Fibroblast of upper back skin (primary cell): ENCODE measurements at places on chromosomes 5 and 9.

GRCh38 chr9:24464319-24464951 is 81.3 kb downstream of the IZUMO3 start:
- peak; percentile 89 for DNase-seq

DNA sequence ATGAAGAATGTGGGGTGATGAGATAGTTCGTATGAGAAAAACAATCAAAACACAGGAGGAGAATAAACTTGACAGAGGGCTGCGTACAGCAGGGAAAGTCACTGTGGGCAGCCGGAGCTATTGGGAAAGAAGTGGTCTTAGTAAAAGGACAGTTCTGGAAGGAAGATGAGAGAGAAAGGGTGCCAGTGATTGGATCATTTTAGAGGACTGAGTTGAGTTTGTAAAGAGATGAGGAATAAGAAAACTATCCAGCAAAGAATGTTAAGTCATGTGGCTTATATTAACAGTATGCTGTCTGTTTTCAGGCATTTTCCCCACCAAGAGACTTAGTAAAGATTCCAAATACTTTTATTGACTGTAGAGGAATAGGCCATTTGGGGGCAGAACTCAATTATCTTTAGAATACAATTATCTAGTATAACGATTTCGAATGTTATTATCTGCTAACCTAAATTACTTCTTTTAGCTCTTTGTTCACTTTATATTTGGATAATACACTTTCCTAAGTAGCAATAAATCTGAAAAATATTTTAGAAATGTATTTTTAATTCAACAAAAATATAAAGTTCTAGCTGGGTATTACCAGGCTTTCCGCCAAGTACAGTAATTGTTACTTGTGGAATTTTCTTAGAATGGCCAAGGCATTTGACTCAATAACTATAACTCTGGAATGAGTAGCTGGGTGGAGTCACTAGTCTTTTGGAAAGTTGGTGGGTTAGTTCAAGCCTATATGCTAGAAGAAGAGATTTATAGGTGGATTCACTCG is 15.5 kb upstream of the LOX start:
- peak; percentile 95 for DNase-seq

- DNase-seq: no peak
These were observed 32.6 kb upstream of the GPX3 start for GRCh38 chr5:150987746-150988145.

DNA sequence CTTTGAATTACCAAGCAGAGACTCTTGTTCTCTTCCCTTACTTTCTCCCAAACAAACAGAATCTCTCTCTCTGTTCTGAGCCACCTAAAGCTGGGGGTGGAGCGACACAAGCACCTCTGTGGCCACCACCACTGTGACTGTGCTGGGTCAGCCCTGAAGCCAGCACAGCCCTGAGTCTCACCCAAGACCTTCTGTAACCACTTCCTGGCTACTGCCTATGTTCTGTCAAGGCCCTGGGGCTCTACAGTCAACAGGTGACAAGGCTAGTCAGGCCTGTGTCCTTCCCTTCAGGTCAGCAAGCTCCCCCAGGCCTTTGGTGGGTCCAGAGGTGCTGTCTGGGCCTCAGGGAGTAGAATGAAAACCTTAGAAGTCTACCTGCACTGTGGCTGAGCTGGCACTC is 26.1 kb upstream of the SLC28A3 start:
- no peak for DNase-seq

DNA sequence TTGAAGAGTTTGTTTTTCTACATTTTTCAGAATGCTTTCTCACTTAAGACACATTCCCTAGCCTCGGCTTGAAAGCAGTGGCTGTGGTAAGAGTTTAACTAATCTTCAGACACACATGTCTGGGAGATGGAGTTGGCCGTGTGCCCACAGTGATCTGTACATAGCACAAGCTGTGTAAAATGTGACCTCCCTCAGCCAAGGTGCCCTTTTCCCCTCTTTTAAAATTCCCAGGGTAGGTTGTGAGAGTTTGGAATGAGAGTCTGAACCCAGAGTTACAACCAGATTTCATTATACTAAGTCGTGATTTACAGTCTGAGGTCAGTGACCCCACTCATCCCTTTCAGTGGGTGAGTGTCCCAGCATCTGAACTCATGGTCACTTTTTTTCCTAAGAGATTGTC is 230.4 kb downstream of the DOCK8 start:
- DNase-seq: peak; percentile 52

DNA sequence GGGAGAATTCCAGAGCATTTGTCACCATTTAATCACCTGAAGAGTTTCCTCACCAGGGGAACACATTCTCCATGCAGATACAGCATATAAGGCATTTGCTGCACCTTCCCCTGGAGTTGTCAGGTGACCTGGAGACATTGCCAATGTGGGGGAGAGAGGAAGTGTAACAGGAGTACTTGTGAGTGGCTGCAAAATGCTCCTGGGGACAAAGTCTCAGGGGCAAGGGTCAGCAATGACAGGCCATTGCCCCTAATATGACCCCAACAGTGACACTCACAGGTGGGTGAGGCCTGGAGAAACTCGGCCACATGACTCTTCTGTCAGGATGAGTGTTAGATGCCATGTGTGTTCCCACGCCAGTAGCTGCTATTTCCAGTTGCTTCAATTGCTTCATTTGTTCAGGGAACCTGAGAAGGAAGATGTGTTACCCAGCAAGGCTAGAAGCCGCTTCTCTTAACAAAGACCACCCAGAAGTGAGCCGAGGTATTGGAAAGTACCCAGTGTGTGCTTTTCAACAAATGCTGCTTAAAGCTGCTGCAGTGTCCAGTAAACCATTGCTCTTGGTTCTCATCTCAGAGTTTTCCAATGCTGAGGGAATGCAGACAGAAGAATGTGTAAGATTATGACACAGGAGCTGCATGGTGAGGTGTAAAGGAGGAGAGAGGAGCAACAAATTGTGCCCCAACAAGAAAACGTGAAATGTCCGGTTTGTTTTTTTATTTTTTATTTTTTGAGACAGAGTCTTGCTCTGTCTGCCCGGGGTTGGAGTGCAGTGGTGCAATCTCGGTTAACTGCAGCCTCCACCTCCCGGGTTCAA is 128.2 kb upstream of the SLC44A1 start:
- DNase-seq: no peak

DNA sequence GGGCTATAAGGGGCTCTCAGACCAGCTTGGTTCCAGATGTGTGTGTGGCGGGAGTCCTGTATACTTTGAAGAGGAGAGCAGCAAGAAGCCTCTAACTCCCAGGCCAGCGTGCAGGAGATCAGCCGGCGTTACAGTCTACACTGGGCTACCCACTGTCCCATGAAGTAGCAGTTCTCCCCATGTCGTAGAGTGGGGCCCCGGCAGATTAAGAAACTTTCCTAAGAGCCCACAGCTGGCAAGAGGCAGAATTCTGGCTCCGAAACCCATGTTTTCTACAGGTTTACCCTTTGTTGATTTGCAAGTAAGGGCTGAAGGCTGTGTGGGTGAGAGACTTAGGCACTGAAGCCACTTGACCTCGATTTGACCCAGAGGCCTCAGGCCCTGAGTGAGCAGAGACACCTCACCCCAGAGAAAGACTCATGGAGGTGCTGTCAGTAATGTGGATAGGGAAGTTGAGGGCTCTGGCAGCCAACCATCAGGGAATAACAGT is 881 bp upstream of the B4GALT1 start:
- no peak for DNase-seq

DNA sequence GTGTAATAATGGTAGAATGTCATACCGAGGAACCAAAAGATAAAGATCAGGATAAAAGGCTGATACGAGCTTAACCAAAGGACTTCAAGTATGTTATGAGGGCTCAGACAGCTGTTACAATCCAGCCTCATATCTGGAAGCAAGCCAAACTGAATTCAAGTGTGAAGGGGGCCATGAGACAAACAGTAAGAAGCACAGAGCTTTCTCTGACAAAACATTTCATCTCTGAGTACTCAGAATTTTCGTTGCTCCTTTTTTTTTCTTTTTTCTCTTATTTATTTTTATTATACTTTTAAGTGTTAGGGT is 52.9 kb upstream of the CD180 start:
- DNase-seq: peak; percentile 16

- DNase-seq: no peak
These were observed 212.8 kb downstream of the PIK3R1 start for GRCh38 chr5:68428231-68428811.

DNA sequence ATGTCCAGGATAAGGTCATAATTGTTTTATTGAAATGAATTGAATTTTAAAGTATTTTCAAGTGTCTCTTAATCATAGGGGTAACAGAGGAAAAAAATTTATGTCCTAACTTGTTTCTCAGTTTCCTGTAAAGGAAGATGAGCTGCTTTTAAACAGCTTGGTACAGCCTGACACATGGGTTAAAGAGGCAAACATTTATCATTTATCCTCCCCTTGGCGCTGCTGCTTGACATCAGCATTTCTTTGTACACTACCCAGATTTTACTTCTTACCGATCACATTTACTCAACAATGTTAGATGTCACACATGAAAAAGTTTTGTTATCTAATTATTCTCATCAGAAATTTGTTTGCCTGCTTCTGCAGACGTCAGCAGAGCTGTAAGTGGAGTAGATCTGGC is 79.4 kb upstream of the CTSL start:
- no peak for DNase-seq

DNA sequence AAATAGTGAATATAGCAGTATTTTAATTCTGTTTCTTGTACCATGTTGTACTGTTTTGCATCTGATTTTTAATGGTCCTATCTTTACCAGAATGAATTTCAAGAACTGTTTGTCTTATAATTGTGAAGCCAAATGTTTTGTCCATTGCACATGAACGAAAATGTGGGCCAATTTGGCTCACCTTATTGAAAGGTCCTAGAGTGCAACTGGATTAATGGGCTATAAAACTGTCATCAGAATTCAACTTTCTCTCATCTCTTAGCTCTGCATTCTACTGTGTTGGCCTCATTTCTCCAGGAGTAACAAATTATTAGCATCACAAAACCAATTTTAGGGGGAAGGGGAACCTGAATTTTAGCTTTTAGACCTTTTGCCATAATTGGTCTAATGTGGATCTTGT is 179.4 kb upstream of the NUDT12 start:
- peak; percentile 25 for DNase-seq

GRCh38 chr9:70935856-70936255 is 185.6 kb downstream of the TRPM3 start:
- DNase-seq: peak; percentile 65

DNA sequence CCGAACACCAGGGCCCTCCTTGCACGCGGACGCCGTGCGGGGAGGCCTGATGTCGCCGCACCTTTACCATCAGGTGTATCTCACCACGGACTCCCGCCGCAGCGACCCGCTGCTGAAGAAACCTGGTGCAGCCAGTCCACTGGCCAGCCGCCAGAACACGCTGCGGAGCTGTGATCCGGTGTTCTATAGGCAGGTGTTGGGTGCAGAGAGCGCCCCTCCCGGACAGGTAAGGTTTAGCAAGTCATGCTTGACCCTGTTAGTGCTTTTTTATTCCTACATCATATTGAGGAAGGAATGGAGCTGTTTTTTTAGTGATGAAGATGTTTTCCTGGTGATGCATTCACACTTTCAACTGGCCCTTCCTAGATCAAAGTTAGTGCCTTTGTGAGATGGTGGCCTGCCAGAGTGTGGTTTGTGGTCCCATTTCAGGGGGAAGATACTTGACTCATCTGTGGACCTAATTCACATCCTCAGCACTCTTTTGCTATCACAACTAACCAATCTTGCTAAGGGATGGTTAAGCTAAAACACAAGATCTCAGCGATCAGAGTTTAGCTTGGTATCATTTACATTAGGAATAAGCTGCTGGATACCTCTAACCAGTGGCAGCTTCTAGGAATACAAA is 2.7 kb downstream of the PCDHGC3 start:
- peak; percentile 60 for DNase-seq

DNA sequence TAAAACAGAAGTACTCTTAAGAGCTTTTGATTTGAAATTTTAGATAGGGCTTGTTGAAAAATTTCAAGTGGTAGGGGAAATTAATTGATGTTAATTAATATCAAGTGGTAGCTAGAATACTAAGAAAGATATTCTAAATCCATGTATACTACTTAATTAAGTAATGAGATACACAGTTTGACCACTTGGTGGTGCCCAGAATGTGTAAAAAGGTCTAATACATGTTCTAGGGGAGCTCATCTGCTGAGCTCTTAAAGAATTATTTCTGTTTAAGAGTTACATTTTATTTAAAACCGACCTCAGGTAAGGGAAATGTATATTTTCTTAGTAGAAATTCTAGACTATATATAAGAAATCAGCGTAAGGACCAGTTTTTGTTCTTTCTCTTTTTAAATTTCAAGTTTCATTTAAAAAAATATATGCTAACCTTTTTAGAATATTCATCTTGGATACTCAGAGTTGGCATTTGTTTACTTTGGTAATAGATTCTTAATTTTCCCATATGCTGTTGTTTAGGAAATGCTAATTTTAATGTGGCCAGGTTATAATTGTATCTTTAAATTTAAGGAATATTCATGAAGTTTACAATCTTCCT is 61.5 kb downstream of the LNPEP start:
- DNase-seq: peak; percentile 54

DNA sequence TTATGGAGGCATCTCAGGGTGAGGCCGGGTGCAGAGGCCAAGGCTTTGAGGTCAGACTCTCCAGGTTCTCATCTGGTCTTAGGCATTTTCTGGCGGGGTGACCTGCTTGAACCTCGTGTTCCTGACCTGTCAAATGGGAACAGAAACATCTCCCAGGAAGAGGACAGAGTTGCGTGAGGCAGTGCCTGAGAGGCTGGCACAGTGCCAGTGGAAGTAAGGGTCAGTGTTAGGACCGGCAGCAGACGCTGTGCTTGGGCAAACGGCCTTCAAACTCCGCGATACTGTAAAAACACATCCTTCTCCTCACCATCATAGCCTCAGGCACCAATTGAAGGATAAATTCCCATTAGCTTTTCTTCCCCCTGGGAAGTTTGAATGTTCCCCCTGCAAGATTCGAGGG is 55.6 kb upstream of the FCN2 start:
- no peak for DNase-seq

- no peak for DNase-seq
These were observed 221.6 kb upstream of the DAP start for GRCh38 chr5:10982626-10983025.

GRCh38 chr5:64765804-64766504 is 2.5 kb downstream of the SREK1IP1 start:
- DNase-seq: peak; percentile 3

- DNase-seq: no peak
These were observed 8.4 kb upstream of the TRIO start for GRCh38 chr5:14134771-14135170.

GRCh38 chr9:96505316-96505991 is 55.5 kb downstream of the HABP4 start:
- DNase-seq: no peak
